ENCODE measurements at places on chromosomes 11 and 22.

- DNase-seq, result no peak
Observed at GRCh38 chr11:48091426-48092102, 111.2 kb downstream of the PTPRJ start.

- DNase-seq, result no peak
Observed at GRCh38 chr11:11076879-11077278, 219.0 kb upstream of the ZBED5 start.

DNA sequence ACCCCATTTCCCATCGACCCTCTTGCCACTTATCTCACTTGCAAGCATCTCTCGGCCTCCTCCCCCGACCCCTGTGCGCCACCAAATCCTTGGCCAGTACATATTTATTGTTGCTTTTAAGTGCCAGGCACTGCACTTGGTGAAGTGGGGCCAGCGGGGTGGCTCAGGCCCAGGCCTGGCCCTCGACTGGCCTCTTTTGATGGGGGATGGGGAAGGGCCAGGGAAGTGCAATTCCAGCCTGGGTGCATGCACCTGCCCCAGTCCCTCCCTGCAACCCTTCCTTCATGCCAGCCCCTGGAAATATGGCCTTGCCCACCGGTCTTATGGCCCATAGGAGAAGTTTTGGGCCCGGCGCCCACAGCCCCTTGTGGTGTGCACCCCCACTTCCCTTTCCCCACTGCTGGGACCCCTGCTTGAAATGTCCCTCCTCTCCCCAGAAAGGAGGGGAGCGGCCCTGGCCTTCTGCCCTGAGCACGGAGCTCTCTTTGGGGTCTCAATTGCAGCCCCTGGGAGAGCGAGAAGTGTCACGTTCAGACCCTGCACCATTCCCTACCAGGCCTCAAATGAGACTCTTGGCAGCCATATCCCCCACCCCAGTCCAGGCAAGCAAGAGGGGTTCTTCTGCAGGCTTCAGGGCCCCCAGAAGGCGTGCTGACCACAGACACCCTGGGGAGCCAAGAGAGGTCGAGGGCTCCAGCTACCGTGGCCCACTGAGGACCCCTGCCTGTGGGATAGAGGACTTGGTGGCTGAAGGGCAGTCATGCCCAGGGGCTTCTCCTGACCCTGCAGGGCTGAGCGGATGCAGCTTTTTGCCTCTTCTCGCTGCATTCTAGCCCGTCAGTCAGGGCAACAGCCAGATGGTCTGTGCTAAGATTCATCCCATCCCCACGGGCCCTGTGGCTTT lies 961 bp downstream of the SUSD2 start:
- no peak for DNase-seq

- DNase-seq, result no peak
Observed at GRCh38 chr22:39474351-39475111, 17.7 kb downstream of the MGAT3 start.

- no peak for DNase-seq
Observed at GRCh38 chr11:14029440-14029839, 66.9 kb downstream of the SPON1 start.

DNA sequence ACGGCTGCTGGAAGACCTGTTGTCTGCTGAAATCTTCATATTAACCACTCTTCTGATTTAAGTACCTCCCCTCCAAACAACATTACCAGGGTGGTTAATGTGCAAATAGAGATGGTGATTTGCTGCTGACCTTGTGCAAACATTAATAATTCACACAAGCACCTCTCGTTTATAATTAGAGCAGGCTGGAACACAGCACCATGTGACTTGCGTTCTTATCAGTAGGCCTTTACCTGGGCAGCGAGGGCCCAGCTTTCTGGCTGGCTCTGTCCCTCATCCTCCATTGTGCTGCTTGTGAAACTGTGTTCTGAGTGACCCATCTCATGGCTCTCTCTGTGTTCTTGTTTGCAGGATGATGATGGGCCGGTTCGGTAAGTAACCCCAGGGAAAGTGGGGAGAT lies 41.0 kb upstream of the PARVG start:
- no peak for DNase-seq

GRCh38 chr11:65491614-65492386 lies 7.0 kb upstream of the MALAT1 start:
- no peak for DNase-seq

GRCh38 chr22:46068593-46069491 lies 81.5 kb upstream of the PPARA start:
- no peak for DNase-seq

- no peak for DNase-seq
Observed at GRCh38 chr11:46912526-46913150, 5.7 kb downstream of the LRP4 start.

- DNase-seq, result no peak
Observed at GRCh38 chr11:107605061-107606006, 14.4 kb downstream of the ELMOD1 start.

- no peak for DNase-seq
Observed at GRCh38 chr11:119699227-119699626, 29.8 kb downstream of the NECTIN1 start.

DNA sequence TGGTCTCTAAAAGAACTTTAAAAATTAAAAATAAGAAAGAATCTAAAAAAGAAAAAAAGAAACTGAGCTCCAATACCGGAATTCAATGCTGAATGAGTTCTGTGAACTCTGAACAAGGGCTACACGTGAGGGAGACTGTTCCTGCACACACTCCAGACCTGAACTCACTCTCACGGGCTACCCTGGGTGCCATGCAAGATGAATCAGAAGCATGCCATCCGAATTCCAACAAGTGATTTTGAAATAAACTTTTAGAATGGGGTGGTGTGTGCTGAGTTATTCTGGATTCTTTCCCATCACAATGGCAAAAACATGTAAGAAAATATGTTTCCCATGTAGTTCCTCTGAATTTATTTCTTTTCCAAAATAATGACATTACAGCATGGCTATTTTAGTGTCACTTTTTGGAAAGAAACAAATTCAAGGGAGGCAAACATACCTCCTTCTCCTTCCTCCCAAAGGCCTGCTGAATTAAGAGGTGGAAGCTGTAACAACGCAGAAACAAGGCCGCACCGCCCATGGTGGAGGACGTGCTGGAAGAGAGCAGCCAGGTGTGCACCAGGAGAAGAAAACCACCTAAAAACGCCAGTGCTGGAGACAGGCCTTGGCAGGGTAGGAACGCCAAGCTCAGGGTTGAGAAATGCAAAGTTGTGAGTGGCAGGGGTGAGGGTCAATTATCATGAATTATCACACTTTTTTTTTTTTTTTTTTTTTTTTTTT lies 63.2 kb upstream of the ARFGAP3 start:
- DNase-seq, result no peak

DNA sequence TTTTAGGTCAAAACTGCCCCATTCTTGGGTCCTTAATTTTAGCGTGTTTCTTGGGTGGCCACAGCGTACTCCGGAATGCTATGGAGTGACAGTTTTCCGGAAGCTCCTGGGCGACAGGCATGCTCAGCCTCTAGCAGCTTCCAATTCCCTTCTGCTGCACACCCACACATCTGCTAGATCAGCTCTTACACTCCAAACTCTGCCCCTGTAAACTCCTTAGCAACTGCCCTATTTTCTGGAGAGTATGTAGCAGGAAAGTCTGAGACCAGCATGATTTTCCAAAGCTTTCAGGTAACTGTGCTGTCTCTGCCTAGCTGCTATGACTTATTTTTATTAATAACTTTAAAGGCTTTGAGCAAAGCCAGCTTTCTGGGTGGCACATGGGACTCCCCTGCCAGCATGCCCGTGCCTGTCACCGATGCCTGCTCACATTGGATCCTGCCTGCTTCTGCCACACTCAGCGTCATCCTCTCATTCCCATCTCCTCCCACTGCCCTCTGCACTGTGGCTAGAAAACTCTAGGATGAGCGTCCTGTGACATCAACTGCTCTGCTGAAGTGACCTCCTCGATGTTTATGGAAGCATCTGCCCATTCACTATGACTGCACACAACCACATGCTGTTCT lies 17.3 kb downstream of the TOLLIP start:
- DNase-seq, result no peak

DNA sequence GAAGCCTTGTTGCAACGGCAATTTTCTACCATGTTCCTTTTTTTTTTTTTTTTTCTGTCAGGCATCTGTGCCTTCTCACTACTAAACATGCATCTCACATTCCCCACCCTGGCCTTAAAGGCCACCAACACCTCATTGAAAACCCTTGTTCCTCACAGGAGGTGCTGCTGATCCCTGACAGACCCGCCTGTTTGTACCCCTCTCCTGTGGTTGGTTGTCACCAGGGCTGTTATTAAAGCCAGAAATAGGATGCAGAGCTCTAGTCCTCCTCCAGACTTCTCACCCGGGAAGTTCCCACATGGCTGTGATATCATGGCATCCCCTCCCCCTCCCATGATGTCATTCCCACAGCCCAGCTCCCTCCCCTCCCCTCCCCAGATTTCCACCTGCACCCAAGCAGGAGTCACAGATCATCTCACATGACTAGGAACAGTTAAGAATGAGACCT lies 302.8 kb upstream of the NCAM1 start:
- no peak for DNase-seq

DNA sequence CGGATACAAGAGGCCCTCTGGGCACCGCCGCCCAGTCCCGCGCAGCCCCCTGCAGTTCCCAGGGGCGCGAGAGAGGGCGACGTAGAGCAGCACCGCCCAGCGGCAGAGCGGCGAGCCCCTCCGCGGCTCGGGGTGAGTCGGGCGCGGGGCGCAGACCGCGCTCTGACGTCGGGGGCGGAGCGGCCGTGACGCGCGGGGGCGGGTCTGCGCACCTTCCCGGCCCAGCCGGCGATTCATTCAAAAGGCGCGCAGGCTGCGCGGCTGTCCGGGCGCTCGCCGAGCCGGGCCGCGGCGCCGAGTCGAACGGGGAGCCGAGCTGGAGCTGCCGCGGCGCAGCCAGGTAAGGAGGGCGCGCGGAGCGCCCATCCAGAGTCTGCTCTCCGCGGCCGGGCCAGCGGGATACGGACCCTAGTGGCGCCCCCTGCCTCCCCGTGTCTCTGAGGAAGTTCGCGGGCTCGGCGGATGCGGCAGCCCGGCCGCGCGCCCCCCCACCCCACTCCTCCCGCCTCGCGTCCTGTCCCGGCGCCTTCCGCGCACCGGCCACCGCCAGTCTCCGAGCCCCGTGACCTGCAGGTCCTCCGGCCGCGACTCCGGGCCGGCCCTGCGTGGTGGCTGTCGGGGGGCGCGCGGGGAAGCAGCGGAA lies at the start of gene RELT:
TSS of gene RELT (plus strand) at position 240 of the 643 bp plus-strand sequence. CDS start 12,738 bp downstream, outside the sequence.
- DNase-seq, result peak; percentile 92

DNA sequence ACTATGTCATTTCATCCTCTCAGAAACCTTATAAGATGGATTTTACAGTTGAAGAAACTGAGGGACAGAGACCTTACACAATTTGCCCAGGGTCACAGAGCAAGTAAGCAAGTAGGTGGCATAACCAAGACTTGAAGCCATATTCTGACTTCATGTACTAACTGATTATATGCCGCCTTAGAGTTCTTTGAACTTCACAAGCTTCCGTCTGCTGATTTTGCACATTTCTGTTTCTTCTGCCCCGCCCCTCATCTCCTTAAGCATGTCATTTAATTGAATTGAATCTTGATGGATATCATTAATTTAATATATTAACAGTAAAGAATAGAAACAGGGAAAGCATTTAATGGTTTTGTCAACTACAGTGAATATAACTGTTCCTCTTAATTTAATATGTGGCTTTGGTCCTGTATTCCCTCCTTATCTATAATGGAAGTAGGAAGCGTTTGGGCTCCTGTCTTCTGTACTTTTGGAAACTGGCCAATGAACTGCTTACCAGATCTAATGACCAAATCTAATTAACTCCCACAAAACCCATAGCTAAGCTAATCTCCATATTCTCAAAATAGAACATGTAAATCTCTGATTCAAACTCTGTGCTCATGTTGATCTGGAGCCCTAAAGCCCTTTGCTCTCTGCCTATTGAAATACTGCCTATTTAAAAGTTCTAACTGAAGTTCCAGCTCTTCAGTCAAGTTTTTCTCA lies 30.4 kb downstream of the SIK2 start:
- DNase-seq, result no peak

DNA sequence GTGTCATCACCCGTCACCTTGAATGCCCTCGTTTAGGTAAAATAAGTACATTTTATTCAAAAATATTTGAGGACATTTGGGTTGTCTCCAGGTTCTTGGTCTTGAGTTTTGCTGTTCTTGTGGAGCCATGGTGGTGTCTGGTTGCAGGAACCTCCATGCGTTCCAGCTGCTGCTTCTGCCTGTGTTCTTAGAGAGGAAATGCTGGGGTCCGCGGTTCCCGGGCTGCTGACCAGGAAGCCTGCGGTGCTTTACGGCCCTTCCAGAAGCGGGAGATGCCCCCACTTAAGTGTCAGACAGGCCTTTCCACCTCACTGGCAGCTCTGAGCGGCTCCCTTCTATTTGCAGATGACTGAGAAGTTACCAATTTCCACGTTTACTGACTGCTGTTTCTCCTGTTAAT lies 66.8 kb downstream of the LRP5 start:
- no peak for DNase-seq

- no peak for DNase-seq
Observed at GRCh38 chr11:4932751-4933150, 8.6 kb upstream of the OR51G1 start.

DNA sequence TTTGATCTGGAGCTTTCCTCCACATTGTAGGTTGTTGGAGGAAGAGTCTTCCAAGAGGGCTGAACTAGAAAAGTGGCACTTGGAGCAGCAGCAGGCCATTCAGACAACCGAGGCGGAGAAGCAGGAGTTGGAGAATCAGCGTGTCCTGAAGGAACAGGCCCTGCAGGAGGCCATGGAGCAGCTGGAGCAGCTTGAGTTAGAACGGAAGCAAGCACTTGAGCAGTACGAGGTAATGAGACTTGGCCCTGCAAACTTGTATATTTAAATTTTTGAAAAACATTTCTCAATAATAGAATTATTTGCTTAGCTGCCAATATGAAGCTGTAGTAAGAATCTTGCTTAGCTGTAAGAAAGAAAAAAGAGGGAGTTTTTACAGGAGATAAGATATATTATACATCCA lies 84.0 kb downstream of the SWAP70 start:
- DNase-seq, result no peak

All from T-helper 2 cell (primary cell).